ELR (cell line): ENCODE measurements at places on chromosomes 5 and 9.

DNA sequence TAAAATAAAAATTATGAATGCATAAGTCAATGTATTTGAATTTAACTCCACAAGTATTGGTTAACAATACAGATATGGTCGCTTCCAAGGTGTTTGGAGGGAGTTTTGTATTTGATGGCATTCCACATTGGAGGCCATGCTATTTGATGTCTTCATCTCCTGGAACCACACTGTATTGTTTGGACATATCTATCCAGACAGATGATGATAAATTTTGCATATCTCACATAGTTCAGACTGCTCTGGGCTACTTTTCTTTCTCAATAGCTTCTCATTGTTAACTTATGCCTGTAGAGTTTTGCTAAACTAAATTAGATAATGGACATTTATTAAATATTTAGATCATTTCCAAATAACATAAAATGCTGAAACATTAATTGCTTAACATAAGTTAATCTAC lies 58.0 kb downstream of the CDKN2A start:
- DNase-seq, result no peak

- no peak for DNase-seq
Measured at GRCh38 chr5:126359884-126360283, 63.3 kb upstream of the GRAMD2B start.

DNA sequence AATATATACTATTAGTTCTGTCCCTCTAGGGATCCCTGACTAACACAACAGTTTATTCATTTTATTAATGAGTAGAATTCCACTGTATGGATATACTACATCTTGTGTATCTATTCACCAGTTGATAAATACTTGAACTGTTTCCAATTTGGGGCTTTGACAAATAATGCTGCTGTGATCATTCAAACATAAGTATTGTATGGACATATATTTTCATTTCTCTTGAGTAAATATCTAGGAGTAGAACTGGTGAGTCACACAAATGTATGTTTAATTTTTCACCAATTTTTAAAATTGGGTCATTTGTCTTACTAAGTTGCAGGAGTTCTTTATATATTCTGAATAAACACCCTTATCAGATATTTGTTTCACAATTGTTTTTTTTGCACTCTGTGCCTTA lies 149.1 kb downstream of the FBXL17 start:
- DNase-seq, result no peak

DNA sequence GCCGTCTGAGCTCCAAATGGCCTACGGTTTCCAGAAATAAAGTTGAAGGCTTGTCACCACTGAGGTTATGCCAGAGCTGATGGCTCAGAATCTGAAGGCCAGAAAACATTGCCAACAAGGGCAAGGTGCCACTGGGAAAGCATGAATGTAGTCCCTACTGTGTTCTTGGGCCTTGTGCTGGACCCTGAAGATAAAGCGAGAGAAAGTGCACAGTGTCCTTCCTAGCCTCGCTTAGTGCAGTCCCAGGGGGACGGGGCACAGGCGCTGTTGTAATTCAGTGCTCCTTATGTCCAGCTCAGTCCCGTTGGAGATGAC lies 84.5 kb downstream of the NDFIP1 start:
- DNase-seq, result no peak
